ENCODE measurements at places on chromosomes 3 and 15.
A peak's percentile ranks its signal among the peaks of the same experiment; 100 is the strongest.

- no peak for DNase-seq
These were observed 18.1 kb downstream of the SCG3 start for GRCh38 chr15:51699373-51699772.

DNA sequence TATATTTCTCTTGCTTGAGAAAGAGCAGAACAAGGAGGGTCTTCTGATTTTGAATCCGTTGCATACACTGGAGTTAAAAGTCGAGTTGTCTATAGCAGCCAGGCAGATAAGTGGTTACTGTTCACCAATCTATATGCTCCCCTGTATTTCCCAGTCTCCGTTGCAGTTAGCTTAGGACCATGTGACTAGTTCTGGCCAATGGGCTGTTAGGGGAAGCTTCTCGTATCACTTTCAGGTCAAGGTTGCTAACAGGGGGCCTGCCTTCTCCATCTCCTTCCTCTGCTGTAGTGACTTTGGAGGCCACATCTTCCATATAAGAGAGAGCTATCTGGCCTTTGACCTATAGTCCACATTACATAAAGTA lies 188.5 kb upstream of the KBTBD8 start:
- DNase-seq = no peak

GRCh38 chr3:48502121-48502520 lies 1.9 kb downstream of the SHISA5 start:
- DNase-seq = no peak

- peak; percentile 29 for DNase-seq
These were observed 75.1 kb downstream of the ATP10A start for GRCh38 chr15:25787855-25788520.

- peak; percentile 77 for DNase-seq
These were observed 514 bp downstream of the MBNL1 start for GRCh38 chr3:152269056-152269830.

DNA sequence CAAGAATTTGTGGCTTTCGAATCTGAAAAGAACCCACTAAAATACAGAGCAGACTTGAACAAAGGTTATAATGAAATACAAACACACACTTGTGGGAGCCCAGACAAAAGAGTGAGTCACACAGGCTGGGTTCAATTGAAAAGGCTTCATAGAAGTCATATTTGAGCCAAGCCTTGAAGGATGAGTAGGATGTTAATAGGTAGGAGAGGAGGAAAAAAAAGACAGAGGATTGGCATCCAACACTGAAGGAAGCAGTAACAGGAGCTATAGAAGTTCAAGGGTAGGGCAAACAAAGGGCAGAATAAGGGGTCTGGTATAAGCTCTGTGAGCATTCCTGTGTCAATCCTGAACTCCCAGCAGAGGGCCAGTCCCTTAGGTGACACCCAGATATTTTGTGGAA lies 325.4 kb downstream of the FOXP1 start:
- peak; percentile 83 for DNase-seq

DNA sequence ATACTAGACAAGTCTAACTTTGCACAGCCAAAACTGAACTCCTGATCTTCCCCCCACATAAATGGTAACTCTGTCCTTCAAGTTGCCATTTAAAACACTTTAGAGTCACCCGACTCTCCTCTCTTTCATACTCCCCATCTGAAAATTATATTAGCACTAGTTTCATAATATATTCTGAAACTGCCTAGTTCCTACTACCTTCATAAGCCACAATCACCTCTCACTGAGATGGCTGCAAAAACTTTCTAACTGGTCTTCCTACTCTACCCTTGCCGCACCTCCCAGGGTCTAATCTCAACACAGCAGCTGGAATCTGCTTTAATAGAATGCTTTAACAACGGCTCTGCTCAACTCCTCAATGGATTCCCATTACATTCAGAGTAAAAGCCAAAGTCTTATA lies 55.0 kb downstream of the GLB1 start:
- no peak for DNase-seq

DNA sequence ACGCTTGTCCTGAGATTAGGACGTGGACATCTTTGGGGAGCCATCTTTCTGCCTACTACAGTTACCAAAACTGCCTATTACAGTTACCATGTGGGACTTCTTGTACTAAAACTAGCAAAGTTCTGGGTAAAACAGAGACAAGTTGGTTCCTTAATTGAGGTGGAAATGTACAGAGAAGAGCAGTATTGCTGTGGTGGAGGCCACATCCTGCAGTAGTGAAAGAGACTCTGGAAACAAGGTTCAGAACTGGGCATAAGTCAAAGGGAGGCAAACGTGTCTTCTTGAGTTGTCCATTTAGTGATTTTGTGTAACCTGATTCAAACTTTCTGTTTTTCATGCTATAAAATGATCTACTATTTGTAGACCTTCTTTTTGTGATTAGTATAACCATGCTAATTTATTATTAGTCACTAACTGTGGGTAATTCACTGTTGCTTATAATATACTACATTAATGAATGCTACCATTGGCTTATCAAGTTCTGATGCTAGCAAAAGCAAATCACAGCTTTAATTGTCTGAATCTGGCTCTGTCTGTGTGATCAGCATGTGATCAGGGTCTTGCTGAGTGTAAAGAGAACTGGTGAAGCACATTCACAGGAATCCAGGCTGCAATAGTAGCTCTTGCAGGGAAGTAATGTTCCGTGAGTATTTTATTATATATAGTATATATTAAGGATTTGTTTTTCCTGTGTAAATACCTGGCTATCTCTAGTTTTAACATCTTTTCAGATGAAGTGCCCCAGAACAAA lies 207.9 kb upstream of the GAP43 start:
- DNase-seq = no peak

DNA sequence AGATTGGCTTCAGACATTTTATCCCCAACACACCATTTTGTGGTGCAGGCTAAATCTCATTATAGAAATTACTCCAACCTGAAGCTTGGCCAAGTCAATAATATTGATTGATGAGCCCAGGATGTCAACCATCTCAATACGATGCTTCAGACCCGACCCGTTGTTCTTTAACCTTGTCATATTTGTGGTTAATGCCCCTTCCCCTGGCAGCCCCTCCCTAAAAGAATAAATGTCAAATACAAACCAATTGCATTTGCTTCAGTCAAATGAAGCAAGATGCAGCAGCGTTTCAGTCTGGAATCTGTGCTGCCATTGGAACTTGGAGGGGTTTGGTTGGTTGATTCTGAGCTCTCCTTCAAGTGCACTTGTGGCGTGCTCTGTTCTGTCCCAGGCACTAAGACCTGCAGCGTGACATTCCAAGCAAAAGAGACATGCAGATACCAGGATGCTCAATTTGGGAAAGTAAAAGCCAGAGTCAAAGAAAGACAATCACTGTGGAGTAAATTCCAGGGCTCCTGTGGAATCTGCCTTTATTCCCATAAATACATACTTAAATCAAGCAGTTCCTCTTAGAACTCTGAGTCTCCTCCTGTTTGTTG lies 23.8 kb upstream of the PSMD6 start:
- no peak for DNase-seq
